ENCODE measurements at places on chromosomes 2 and 18. TPM values are rescaled to one million over a fixed set of nuclear protein-coding genes. Genes with fewer than 3 reads are reported as not detected.
A peak's percentile ranks its signal among the peaks of the same experiment; 100 is the strongest.

DYSF gene
- 1.6 TPM for total RNA-seq

PLEK gene
- 5.6 TPM for total RNA-seq

DNA sequence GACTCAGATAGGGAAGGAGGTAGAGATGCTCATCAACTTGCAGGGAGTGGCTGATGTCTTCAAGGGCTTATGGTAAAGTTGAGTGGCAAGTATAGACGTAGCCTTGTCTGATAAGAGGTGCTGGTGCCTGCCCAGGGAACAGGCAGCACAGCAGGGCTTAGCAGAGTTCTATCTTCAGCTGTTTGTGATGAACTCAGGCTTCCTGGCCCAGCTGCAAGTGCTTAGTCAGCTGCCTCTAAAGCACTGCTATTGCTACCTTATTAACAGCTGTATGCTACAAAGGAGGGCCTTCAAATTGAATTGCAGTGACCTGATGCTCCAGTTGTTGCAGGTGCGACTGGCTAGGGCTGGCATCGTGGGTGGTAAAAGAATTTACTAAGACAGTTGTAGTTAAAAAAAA, 82.1 kb downstream of the TSN start:
- H3K4me1 ChIP-seq: no peaks in the 10 kb centered on the region
- H3K36me3 ChIP-seq: no peaks in the 10 kb centered on the region
- DNase-seq: no peak
- H3K4me3 ChIP-seq: no peak overlapping the region
- H3K27ac ChIP-seq: no peak overlapping the region

- DNase-seq: no peak
- peaks cover 7% of the 10 kb centered on the region for H3K4me1 ChIP-seq
- no peak overlapping the region for H3K4me3 ChIP-seq
- no peaks in the 10 kb centered on the region for H3K27me3 ChIP-seq
Observed at GRCh38 chr2:201507725-201508124, 56.2 kb downstream of the STRADB start.

GRCh38 chr2:231348173-231348572, 47.3 kb upstream of the B3GNT7 start:
- no peak overlapping the region for H3K4me3 ChIP-seq
- H3K4me1 ChIP-seq: no peaks in the 10 kb centered on the region
- H3K36me3 ChIP-seq: no peaks in the 10 kb centered on the region
- no peak overlapping the region for H3K27ac ChIP-seq
- peaks cover 5% of the 10 kb centered on the region for H3K27me3 ChIP-seq
- no peak for DNase-seq

DNA sequence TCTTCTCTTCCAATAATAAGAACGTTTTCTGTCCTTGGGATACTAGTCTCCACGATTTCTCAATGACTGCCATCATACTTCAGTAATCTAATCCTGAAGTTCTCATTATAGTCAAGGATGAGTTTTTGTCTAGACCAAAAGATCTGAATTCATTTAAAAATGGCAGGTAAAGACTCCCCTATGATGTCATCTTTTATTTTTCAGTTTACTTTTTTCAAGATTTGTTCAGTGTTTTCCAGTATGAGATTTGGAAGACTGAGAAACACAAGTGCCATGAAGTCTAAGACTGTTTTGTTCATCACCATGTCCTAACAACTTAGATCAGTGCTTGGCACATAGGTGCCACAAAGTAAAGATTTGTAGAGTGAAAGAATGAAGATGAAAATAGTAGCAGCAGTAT, 35.8 kb upstream of the PPP4R3B start:
- no peaks in the 10 kb centered on the region for H3K4me1 ChIP-seq
- no peak for DNase-seq

DNA sequence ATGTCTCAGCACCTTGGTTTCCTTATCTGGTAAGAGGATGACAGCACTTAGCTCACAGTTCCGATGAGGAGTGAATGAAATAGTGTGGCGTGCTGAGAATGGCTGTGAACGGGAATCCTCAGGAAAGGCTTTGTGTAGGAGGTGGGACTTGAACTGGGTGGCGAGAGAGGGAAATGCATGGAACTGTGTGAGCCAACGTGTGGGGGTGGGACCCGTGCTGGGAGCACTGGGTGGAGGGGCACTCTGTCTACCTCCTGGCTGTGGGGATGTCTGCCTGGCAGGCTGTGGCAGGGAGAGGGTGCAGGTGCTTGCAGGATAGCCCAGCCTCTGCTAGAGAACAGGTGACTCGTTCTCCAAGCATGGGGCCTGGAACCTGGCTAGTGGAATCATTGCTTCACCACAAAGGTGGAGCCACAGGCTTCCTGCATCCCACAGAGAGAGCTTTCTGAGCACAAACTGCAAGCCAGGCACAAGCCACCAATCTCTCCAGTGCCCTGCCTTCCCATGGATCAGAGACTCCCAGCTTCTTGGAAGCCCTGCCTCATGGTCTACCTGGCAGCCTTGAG, 145.2 kb downstream of the CELF4 start:
- DNase-seq: no peak
- H3K4me3 ChIP-seq: no peak overlapping the region
- H3K4me1 ChIP-seq: no peaks in the 10 kb centered on the region
- H3K27ac ChIP-seq: no peak overlapping the region
- no peaks in the 10 kb centered on the region for H3K36me3 ChIP-seq

GRCh38 chr2:153059338-153060052, 341.1 kb downstream of the ARL6IP6 start:
- no peaks in the 10 kb centered on the region for H3K27me3 ChIP-seq
- H3K4me1 ChIP-seq: no peaks in the 10 kb centered on the region
- H3K4me3 ChIP-seq: no peak overlapping the region
- no peak for DNase-seq

DNA sequence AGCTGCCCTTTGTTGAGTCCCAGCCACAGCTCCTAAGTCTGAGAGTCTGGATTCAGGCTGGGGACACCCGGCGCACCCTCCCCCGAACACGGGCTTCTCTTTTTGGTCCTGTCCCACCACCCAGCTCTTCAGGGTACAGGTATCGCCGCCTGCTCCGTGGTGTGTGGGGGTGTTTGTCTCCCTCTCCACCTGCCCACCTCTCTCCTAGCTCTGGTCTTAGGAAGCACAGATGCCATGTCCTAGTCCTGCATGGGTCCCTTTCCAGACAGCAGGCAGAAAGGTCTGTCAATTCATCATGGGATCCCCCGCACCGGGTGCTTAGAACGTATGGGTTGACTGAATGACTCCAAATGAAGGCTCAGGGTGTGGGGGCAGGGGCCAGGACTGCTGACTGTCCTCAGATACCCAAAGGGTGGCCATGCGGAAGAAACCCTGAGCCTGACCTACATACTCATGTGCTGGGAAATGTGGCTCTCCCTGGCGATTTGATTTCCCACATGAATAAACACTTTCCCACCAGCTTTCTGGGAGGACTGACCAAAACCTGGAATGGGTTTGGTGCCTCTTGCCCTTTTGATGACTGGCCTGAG, 156.8 kb downstream of the CELF4 start:
- H3K27ac ChIP-seq: no peak overlapping the region
- no peaks in the 10 kb centered on the region for H3K27me3 ChIP-seq
- no peaks in the 10 kb centered on the region for H3K4me1 ChIP-seq
- no peak for DNase-seq
- H3K36me3 ChIP-seq: no peaks in the 10 kb centered on the region

GRCh38 chr2:189960346-189960745, 102.2 kb downstream of the MSTN start:
- no peak overlapping the region for H3K4me3 ChIP-seq
- no peak for DNase-seq
- H3K27me3 ChIP-seq: no peaks in the 10 kb centered on the region
- no peak overlapping the region for H3K27ac ChIP-seq
- H3K4me1 ChIP-seq: no peaks in the 10 kb centered on the region

DNA sequence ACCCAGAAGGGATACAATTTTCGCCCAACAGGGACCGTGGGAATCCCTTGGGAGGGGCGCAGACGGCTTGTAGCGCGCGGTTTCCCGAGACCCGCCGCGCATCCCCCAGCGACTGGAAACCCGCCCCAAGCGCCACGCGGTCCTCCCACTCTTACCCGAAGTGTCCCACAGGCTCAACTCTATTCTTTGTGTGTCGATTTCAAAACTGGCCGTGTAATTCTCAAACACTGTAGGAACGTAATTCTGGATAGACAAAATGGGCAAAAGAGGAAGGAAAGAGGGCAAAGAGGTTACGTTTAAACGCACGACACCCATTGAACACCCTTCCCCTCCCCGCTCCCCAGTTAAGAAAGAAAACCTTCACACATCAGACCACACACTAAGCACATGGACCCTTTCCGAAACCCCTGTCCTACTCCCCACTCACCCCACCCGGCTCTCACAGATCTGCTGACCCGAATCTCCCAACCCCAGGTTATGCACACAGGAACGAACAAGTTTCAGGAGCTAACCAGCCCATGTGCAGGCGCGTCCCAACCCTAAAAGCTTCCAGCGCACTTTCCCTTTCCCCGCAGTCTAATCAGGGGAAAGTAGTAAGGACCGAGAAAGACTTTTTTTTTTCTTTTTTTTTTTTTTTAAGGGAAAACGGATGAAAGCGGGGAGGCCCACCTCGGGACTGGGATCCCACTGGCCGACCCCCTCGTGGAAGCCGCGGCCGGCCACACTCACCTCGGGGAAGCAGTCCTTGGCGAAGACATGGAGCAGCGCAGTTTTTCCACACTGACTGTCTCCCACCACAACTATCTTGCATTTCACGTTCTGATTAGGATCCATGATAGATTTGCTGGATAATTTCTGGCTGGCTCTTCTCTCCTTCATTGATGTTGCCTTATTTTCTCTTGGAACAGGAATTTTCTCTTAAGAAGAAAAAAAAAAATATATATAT, 655 bp downstream of the RND3 start:
- H3K27ac ChIP-seq: no peak overlapping the region
- peak overlapping the region; percentile 53 for H3K4me3 ChIP-seq
- H3K4me1 ChIP-seq: peaks cover 8% of the 10 kb centered on the region
- H3K27me3 ChIP-seq: peaks cover 60% of the 10 kb centered on the region
- DNase-seq: no peak
- no peaks in the 10 kb centered on the region for H3K36me3 ChIP-seq

Measured in activated T-cell treated with anti-CD3 and anti-CD28 coated beads, Interleukin-2, amount 50 U/mL, for 72 hours (primary cell).